C1 segment of cervical spinal cord (tissue), 14 donors: ENCODE measurements at places on chromosomes 12 and 14.

DNA sequence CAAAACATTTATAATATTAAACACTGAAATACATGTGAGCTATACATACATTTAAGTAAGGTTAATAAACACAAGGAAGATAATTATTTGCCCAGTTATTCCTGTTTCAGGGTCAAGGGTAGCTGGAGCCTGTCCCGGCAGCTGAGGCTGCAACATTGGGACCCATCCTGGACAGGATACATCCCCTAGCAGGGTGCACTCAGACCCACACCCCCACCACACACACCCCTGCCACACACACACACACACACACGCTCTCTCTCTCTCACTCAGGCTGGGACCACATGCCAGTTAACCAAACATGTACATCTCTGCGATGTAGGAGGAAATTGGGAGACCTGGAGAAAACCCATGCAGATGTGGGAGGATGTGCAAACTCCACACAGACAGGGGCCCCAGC is 112.6 kb upstream of the TMCC3 start:
- no peak for DNase-seq

- DNase-seq, result no peak
These were observed 75.3 kb downstream of the PRKCH start for GRCh38 chr14:61396694-61397093.

- no peak for DNase-seq
These were observed 107.5 kb downstream of the GPATCH2L start for GRCh38 chr14:76259029-76259735.

DNA sequence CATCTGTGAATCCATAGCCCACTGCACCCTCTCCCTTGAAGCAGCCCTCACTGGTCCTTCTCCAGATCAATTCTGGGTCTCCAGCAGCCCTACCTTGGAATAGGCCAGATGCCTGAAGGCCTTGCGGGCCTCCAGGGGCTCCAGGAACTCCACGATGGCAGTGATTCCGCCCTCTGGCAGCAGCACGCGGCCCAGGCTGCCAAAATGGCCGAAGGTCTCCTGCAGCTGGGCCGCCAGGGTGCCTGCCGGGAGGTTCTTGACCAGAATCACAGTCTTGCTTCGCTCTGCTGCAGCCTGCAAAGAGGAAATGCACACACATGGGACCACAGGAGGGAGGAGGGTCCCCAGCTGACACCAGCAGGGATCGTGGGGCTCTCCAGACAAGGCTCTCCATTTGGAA is 26.3 kb downstream of the RBM19 start:
- no peak for DNase-seq

GRCh38 chr14:54533100-54533499 is 23.4 kb downstream of the CGRRF1 start:
- DNase-seq, result no peak

- DNase-seq, result no peak
These were observed 18.1 kb upstream of the DUSP6 start for GRCh38 chr12:89370421-89370831.

DNA sequence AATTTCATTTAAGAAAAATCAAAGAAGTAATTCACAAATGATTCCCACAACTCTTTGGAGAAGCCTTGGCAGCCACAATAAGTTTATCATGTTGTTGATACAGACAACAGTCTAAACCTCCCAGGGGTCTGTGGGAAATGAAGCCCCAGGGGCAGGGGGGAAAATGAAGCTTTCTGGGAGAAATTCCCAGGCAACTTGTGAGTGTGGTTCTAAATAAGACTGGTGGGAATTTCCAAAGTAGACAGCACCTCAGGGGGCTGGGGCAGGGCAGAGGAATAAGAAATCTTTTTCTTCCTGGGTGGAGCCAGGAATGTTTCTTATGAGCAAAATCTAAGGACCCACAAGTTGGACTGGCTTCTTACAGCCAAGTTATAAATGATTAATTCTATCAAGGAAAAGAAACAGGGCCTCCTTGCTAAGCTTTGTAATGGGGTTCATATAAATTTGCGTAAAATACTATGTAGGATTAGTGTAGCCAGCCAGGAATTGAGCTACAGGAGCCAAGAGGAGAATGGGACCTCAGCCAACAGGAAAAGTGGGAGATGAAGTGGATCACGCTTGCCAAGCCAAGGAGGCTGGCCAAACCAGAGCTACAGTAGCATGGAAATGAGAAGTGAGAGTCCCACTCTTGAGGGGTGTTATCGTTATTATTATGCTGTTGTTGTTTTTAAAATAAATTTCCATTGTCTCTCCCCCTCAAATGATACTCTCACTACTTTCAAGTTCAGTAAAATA is 182.9 kb upstream of the FAR2 start:
- no peak for DNase-seq

DNA sequence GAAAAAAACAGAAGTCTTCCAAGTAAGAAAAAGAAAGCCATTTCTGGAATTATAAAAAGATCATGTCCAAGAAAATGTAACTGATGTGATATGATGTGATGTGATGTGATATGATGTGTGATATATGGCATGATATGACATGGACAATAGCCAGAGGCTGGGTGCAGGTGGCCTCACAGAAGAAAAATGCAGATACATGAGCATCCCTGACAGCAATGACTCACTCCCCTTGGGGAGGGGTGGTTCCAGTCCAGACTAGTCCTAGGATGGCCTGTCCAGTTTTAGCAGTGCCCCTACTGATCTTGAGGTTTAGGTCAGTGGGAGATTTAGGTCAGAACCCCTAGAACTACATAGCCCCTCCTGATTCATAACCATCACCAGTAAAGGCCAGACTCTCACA is 3.5 kb upstream of the RHOJ start:
- DNase-seq, result no peak

DNA sequence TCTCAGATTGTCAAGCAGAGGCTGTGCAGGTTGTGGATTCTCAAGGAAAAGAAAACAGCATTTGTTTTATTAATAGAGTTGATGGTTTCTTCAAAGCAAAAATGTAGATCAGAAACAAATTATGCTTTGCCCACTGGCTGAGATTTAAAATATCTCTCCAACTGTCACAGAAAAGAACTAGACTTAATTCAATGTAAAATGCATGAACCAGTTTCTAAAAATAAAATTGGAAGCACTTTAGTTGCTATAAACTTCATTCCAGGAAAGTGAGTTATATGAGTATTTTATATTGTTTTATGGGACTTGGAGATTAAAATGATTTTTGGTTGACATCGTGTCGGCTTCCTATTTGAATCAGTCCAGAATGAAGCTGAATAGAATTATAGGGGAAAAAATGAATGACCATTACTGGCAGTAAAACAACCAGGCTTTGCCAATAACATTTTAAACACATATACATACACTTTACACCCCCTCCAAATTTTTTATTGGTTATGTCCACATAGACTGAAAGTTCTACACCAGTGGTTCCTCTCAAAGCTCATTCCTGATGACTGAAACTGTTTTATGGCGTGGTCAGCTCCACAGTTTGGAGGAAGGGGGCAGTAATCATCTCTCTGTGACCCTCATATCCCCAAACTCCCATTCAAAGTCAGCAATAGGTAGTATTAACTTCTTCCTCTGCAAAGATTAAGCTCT is 55.5 kb upstream of the DAAM1 start:
- DNase-seq, result no peak

GRCh38 chr12:49706351-49707127 is 666 bp downstream of the FMNL3 start:
- peak; percentile 62 for DNase-seq

DNA sequence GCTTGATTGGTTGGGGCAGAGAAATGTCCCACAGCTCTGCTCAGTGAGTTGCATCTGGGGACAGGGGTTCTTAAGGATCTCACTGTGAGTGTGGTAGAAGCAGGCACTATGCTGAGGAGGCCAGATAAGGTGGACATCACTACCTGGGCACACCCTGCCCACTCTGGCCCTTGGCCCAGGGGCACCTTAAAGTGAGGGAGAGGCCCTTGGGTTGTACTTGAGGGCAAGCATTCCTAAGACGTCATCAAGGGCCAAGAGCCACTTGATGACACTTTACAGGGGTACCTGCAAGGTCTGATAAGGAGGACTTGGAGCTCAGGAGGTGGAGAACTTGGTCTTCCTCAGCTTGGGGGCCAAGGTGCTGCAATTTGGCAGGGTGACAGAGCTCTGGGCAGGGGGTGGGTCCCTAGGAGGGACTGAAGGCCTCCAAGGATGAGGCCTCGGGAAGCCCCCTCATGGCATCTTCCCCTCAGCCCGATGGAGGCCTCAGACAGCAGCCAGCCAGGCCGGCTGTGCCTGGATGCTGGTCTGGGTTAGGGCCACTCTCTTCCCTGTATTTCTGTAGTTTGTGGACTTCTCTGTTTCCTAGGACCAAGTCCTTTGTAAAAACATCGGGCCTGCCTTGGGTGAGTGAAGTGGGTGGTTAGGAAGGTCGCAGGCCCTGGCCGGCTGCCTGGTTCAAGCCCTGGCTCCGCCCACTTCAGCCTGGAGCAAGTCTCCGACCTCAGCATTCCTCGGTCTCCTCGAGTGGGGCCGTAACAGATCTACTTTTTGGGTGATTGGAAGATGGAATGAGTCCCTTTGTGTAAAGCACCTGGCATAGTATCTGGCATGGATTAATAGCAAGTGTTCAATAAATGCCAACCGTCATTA is 24.8 kb downstream of the GPR68 start:
- no peak for DNase-seq

DNA sequence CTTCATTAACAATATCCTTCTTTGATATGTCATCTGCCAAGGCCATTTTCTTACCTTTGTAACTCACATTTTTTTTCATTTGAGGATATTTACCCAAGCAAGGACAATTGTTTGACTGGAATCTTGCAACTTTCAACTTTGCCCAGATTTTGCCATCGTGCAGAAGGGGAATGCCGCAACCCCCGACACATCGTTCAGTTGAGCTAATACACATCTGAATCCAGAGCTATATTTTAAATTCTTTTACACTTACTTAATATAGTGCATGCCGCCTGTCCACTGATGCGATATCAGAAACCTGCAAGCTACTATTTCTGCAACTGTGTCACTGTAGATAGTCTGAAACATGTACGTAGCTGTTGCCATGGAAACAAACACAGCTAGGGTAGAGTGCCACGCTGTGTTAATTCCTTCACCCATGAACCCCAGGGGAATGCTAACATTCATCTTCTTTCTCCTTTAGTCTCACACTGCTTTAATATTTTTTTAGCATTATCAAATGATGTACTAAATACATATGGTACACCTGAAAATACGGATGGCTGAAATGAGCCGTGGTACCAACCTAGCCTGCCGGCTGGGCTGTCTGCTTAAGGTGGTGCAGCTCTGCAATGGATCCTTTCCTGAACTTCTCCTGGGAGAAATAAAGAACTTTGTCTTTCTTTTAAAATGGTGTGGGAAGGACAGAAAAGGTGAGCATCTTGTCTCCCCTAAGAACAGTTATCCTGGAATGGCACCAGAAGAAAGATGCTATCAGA is 77.0 kb upstream of the FOXN3 start:
- no peak for DNase-seq

GRCh38 chr12:7859552-7859951 is 13.2 kb downstream of the SLC2A14 start:
- DNase-seq, result no peak

- DNase-seq, result peak; percentile 20
These were observed 209.7 kb upstream of the BMP4 start for GRCh38 chr14:54166049-54166950.

DNA sequence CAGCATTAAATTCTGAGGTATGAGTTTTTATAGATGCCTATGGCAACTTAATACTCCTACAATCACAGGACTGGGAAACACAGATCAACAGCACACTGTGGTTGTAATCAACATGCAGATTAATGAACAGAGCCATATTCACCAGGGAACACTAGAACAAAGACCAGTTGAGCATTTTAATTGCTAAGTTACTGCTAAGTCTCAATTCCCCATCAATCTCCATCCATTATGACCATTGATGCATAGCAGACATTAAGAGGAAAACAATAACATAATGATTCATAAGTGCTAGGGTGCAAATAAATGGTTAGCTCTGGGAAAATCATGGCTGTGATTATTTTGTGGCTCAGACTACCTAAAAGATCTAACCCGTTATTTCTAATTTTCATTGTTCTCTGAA is 505.6 kb downstream of the TRHDE start:
- DNase-seq, result no peak

- no peak for DNase-seq
These were observed 103.0 kb downstream of the C12orf42 start for GRCh38 chr12:103392722-103393121.

- DNase-seq, result no peak
These were observed 134.0 kb downstream of the GCH1 start for GRCh38 chr14:54768501-54769129.

GRCh38 chr14:80787876-80788275 is 153.7 kb downstream of the CEP128 start:
- DNase-seq, result no peak

GRCh38 chr14:71751264-71751663 is 181.0 kb upstream of the RGS6 start:
- DNase-seq, result no peak

GRCh38 chr12:25056011-25056410 is 107.1 kb upstream of the BCAT1 start:
- no peak for DNase-seq

DNA sequence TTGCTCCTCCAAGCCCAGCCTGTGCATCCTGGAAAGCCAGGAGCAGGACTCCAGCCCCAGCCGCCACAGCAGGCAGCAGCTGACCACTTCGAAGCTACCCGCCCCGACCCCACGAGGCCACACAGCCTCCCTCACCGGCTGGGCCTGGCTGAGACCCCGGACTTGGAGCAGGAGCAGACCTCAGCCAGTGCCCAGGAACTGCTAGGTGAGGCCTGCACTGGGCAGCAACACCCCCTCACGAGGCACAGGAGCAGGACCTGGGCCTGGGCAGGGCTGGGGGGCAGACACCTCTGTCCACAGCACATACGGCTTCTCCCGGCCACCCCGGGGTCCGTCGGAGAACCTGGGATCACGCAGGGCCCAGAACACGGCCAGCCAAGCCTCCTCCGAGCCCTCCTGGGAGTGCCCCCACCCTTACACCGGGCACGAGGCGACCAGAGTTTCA is 137.4 kb upstream of the C14orf180 start:
- DNase-seq, result no peak

GRCh38 chr14:103806805-103807204 is 40.6 kb downstream of the PPP1R13B start:
- DNase-seq, result no peak

DNA sequence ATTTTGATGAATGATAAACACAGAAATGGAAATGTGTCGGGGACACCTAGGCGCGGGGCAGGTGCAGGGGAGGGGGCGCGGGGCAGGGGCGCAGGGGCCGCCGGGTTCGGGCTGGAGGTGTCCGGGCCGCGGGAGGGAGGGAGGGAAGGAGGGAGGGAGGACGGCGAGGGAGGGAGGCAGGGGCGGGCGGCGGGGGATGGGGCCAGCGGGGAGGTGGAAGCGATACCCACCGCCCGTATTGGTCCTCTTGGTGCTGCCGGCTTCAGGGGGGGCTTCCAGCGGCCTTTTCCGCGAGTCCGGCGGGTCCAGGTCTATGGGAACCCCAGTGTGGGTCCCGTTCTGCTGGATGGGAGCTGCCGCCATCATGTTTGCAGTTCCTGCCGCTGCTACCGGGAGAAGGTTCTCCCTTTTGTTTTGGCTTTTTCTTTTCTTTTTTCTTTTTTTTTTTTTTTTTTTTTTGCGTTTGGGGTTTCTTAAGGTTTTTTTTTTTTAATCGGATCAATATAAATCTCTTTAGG is 703 bp downstream of the NOVA1 start:
- peak; percentile 66 for DNase-seq

- peak; percentile 51 for DNase-seq
These were observed 96.5 kb upstream of the NCOR2 start for GRCh38 chr12:124663771-124664366.

GRCh38 chr12:88418856-88419497 is 161.3 kb downstream of the KITLG start:
- DNase-seq, result no peak

GRCh38 chr12:59194794-59195193 is 274.5 kb upstream of the LRIG3 start:
- DNase-seq, result no peak
